ENCODE measurements at places on chromosomes 2 and 18. TPM values are rescaled to one million over a fixed set of nuclear protein-coding genes. Genes with fewer than 3 reads are reported as not detected.

The PJVK gene
- total RNA-seq: 0.46 TPM

The TRABD2A gene
- total RNA-seq: 0.59 TPM

The COA5 gene
- total RNA-seq: 23.7 TPM

The UBE2E3 gene
- total RNA-seq: 55.1 TPM

Measured in pulmonary artery endothelial cell (primary cell).